Activated B cell treated with CpG ODN at 0.5 μM for 24 hours (primary cell): ENCODE measurements at places on chromosomes 1 and 21.

DNA sequence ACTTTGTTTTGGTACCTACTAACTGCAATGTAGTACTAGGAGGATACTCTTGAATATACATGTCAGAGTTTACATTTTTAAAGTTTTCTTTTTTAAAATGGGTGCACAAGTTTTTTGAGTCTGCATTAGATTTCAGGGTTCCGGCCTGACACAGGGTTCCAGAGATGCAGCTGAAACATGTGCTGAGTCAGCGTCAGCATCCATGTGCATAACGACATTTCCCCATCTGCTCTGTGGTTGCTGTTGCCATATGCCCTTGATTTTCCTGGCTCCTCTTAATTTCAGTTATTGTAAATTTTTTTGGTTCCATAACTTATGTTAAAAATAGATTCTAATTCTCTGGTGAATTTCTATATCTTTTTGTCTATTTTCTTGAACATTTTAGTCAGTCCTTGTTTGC lies 12.3 kb upstream of the METTL13 start:
- DNase-seq: no peak

DNA sequence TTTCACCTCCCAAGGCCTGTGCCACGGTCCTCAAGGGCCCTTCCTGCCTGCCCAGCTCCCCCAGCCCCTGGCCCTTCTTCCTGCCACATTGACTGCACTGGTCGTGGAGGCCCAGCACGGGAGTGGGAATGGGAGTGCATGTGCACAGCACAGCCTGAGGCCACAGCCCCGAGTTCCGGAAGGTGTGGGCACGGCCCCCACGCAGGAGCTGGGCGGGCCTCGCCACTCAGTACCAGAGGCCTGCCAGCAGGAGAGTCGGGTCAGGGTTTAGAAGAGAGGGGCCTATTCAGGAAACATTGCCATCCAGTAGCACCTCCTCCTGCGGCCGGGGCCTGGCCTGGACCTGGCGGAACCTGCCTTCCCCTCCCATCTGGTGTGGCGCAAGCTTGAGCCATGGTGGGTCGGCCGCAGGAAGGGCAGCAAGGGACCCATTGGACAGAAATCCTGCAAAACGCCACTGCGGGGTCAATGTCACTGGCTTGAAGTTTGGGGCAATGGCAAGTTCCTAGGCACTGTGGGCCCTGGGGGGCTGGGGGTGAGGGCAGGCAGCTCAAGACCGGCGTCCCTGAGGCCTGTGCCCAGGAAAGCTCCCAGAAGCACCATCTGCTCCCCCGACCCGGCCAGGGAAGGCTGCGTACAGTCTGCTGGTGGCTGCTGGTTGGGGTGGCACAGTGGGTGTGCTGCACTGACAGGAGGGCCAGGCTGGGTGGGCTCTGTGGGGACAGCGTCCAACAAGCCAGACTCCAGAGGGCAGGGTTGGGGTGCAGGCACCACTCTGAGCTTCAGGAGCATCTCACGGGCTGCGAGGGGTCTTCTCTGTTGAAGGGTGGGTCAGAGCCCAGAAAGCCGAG lies 1.8 kb upstream of the TMEM52 start:
- no peak for DNase-seq

- no peak for DNase-seq
Observed at GRCh38 chr1:245649666-245650065, 494.9 kb downstream of the KIF26B start.

DNA sequence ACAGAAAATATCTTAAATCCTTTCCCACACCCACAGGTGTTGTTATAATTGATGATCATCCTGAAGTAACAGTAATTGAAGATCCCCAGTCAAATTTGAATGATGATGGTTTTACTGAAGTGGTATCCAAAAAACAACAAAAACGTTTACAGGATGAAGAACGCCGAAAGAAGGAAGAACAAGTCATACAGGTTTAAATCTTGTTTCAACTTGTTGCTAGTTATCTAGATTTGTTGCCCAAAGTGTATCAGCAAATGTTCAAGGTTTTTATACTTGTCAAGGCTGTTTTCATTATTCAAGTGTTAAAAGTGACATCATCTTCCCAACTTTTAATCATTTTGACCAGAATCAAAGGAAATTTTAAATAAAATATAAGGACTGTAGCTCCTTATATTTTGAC lies 64.7 kb downstream of the PRRC2C start:
- DNase-seq: no peak

DNA sequence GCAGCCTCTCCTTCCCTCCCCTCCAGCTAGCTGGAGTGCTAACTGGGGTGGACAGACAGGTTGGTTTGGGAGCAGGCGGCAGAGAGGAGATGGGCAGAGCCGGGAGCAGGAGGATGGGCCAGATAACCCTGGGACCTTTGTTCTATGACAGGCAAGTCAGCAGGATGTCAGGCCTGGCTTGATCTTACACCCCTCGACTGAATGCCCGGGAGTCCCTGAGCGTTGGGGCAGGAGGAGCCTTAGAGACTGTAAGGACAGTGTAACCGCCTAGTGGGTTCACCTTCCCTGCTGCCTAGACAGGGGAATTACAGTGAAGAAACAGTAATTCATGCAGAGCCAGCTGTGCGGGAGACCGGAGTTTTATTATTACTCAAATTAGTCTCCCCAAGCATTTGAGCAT lies 60.2 kb downstream of the MDM4 start:
- no peak for DNase-seq

DNA sequence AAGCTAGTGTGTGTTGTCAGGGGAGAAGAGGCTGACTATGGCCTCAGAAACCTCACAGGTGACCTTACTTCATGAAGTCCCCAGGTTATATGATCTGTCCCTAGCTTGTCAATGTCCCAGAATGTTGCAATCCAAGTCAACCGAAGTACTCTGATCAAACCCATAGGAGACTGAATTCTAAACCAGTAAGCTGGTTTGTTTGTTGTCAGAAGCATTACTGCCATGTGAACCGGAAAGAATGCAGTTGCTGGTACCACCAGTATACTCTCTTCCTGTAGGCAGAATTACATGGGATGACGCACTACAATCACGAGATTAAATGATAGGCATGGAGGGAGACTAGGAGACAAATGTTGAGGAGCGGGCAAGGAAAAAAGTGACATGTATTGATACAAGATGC lies 26.1 kb upstream of the MAN1A2 start:
- no peak for DNase-seq
